ENCODE measurements at places on chromosomes 12 and 14.

DNA sequence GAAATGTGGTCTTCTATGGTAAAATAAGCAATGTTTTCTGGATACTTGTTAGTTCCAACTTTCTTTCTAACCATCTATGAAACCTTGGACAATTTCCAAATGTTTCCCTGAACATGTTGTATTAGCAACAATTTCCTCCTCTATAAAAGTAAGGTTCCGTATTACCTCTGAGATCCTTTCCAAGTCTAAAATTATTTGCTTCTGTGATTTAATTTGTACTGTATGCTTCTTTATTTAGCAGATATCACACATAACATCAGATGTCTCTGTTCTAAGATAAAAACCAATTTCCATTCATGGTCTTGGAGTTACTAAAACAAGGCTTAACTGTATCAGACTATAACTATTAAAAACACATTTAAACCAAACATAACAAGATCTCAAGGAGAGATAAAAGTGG is 177.2 kb downstream of the FOXA1 start:
- DNase-seq = no peak

- DNase-seq = no peak
Measured at GRCh38 chr14:87045956-87046355, 947.0 kb downstream of the GALC start.

GRCh38 chr12:113261847-113262470 is 40.7 kb downstream of the TPCN1 start:
- no peak for DNase-seq

DNA sequence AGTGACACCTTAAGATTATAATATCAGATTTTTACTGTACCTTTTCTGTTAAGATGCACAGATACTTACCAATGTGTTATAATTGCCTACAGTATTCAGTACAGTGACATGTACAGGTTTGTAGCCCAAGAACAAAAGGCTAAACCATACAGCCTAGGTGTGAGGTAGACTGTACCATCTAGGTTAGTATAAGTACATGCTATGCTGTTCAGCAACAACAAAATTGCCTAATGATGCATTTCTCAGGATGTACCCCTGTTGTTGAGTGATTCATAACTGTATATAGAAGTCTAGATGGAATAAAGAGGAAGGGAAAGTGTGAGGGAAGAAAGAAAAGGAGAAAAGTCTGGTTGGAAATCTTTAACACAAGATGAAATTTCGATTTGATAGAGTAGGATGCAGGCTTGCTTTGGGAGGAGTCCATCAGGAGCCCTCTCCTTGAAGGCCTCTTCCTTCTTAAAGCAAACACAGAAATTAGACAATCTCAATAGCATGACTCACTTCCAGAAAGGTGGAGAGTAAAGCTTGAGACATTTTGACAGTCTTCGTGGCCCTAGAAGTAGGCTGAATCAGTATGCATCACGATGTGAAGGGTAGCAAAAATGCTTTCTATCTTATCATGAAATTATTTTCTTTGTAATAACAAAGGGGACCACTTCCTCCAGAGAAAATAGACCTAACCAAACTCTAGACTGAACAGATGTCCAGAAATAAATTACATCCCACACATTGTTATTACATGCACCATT is 191.5 kb downstream of the SYT1 start:
- no peak for DNase-seq

DNA sequence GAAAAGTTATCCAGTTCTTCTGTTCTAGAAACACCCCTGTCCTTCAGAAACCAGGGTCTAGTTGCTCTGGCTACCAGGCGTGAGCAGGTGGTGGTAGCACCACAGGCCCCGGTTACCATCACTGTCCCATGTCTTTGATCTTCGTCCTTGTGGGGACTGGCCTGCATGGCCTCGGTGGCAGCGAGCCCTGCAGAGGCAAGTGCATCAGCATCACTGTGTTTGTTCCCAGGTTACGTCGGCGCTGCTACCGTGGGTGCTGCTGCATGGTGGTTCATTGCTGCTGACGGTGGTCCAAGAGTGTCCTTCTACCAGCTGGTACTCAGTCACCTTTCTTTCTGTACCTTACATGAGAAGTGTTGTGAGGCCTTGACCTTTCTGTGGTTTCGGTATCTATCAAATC is 58.9 kb downstream of the ANAPC7 start:
- DNase-seq = no peak

DNA sequence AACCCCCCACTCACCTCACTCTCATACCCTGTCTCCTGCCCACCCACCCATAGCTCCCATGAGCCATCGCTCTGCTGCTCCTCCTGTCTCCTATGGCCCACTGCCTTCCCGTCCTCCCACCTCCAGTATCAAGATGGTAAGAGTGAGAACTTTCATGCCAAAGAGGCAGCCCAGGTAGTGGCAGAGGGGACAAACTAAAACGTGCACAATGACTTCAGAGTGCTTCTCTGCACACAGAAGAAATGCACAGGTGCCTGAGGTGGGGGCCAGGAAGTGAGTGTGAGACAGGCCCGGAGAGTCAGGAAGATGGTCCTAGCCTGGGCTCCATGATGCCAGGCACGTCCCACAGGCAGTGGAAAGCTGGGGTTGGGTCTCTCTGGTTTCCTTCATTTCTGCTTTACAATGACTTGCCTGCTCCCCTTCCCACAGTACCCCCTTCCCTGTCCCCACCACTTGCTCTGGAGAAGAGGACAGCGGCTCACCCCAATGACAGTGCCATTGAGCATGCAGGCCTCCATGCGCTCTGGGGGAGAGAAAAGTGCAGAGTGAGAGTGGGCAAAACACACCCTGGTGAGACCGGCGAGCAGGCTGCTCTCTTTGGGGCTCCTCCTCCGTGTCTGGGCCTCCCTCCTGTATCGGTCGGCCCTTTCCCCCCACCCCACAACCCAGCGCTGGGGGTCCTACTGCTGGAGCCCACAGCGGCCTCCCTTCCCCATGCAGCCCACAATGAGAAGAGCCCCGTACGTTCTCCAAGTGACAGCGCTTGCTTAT is 22.8 kb upstream of the ANO2 start:
- DNase-seq = no peak

DNA sequence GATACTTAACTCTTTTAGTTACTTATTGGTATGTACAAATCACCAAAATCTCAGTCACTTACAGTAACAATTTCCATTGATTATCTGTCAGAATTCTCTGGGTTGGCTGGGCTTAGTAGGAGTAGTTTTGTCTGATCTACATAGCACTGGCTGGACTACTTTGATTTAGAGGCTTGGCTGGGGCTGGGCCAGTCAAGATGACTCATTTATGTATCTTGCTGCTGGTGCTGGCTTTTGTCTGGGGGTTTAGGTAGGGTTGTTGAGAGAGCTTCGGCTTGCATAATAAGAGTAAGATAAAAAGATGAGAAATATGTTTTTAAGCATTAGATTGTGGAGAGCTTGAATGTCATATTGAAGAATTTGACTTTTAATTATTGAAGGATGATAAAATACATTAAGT is 1093.7 kb downstream of the SLC6A15 start:
- no peak for DNase-seq

DNA sequence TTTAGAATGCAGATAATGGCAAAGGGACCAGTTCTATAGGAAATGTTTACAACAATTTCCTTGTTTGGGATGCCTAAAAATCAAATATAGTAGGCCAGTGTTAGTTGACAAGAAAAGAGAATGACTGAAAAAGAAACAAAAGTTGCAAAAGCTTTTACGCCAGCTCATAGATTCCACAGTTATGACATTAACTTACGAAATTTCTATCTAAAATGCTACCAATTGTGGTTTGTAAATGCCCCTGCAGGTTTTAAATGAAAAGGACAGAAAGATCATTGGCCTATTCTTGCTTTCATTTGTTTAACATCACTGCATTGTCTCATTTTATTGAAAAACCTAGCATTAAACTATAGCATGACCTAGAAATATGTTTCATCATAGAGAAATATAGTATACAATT is 345.8 kb downstream of the CCDC91 start:
- DNase-seq = no peak

DNA sequence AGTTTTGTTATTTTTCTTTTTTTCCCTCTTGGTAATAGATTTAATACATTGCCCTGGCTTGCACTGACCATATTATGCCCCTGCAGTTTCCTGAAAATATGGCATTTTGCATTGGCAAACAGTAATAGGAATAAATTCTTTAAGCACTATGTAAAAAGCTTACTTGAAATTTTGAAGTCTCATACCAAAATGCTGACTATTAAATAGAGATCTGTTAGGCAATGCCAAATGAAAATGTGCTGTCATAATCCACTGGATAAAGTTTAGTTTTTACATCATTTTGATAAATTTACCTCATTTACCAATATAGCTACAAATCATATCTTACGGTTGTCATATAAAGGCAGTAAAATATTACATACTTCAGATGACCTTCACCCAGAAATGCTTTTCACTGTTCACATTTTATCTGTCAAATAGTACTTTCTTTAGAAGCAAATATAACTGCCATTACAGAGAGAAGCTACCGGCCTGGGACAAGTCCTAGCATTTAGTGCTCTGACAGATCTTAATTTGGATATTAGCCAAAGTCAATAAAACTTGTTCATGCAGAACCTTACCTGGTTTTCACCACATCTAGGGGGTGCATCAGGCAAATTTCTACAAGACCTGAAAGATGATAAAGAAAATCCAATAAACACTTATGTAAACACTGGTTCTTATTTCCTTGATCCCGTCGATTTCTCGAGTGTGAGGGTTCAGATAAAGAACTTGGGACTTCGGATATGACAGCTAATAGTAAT is 212.9 kb downstream of the PAX9 start:
- no peak for DNase-seq

- no peak for DNase-seq
Measured at GRCh38 chr14:77145975-77146740, 4.6 kb upstream of the ZDHHC22 start.

GRCh38 chr12:50999093-50999492 is 27.1 kb downstream of the SLC11A2 start:
- no peak for DNase-seq

GRCh38 chr12:11182529-11182928 is 4.2 kb downstream of the TAS2R42 start:
- no peak for DNase-seq

DNA sequence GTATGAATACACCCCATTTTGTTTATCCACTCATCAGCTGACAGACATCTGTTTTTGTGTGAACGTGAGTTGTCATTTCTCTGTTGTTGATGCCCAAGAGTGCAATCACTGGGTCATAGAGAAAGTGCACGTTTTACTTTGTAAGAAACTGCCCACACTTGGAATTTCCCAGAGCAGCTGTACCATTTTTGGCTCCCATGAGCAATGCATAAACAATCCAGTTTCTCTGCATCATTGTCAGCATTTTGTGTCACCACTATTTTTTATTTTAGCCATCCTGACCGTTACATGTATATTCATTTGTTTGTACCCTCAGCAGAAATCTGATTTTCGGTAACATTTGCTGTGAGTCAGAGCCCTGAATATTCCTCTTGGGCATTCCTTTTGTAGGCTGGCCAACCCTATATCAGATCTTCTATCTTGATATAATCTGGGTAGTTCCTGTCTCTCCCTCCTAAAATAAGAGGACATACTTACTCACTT is 62.7 kb downstream of the RBM19 start:
- DNase-seq = no peak

DNA sequence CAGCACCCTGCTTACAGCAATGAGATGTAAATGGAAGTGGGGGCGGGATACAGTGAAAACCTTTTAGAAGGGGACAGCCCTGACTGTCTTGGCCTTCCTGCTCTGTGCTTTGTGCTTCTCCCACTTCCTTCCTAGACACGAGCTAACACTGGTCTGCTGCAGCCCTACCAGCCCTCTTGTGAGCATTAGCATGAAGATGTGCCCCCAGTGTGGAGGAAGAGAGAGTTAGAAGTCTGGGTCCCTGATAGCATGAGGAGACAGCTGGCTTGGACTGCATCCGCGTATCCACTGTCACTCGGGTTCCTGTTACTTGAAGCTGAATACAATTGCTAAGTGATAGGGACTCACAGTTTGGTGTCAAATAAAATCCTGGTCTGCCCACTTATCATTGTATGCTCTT is 248.1 kb upstream of the SOX5 start:
- DNase-seq = no peak

- no peak for DNase-seq
Measured at GRCh38 chr12:49887536-49888401, 15.9 kb downstream of the FAIM2 start.

DNA sequence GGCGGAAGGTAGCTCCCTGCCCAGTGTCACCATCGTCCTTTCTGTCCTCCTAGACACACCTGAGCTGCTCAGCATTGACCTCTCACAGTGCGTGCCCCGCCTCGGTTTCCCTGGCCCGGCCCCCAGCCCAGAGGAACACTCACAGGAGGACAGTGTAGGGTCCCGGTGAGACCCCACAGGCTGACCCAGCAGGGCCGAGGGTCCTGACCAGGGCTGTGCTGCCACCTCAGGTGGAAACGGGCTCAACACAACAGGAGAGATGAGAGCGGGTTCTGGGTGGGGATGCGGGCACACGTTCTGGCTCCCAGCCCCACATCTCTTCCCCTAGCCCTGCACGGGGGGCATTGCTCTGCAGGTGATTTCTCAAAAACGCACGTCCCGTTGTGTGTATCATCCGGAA is 98.1 kb downstream of the PIWIL1 start:
- no peak for DNase-seq

- no peak for DNase-seq
Measured at GRCh38 chr14:98237939-98238338, 1034.1 kb downstream of the BCL11B start.

- no peak for DNase-seq
Measured at GRCh38 chr14:55436519-55436918, 3.9 kb downstream of the TBPL2 start.

DNA sequence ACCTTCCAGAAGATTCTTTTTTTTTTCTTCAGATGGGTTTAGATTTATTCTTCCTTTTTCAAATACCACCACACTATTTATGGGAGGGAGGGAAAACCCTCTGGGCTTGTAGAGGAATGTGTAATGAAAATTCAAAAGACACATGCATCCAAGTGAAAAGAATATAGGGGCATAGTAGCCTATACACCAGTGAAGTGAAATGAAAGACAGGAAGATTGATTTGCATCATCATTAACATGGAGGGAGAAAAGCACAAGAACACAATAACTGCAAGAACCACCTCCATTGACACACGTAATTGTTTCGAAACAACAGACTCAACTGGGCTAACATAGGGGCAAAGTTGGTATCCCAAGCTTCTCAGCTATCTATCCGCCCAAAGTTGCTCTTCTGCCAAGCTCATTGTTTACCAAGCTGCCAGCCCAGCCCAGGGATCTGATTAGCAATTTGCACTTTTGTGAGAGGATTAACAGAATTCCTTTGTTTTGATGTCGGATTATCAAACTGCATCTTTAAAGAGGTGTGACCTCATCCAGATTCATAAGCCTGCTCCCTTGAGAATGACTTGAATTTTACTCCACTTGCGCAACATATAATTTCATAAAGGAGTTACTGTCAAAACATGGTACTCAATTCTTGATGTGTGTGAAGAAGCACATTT is 430.5 kb upstream of the SOX5 start:
- no peak for DNase-seq

GRCh38 chr12:56257491-56258067 is 605 bp downstream of the ANKRD52 start:
- DNase-seq = no peak

GRCh38 chr12:31751085-31751484 is 22.3 kb upstream of the AMN1 start:
- no peak for DNase-seq

GRCh38 chr14:52695481-52696091 is at the start of gene ERO1A:
Gene ERO1A, minus strand, starts transcription at chr14:52695558. Its CDS starts 77 bp downstream, at chr14:52695481.
- peak; percentile 50 for DNase-seq

GRCh38 chr14:63457498-63457897 is 85.7 kb downstream of the PPP2R5E start:
- DNase-seq = no peak

- DNase-seq = peak; percentile 54
Measured at GRCh38 chr12:3803865-3804472, 51.1 kb upstream of the CRACR2A start.

- DNase-seq = no peak
Measured at GRCh38 chr12:109020146-109020795, 597 bp downstream of the SVOP start.

GRCh38 chr14:94867946-94868771 is 98.2 kb upstream of the GSC start:
- no peak for DNase-seq

Measured in effector memory CD4-positive, alpha-beta T cell (primary cell).